ENCODE measurements at places on chromosomes 7 and 10.

DNA sequence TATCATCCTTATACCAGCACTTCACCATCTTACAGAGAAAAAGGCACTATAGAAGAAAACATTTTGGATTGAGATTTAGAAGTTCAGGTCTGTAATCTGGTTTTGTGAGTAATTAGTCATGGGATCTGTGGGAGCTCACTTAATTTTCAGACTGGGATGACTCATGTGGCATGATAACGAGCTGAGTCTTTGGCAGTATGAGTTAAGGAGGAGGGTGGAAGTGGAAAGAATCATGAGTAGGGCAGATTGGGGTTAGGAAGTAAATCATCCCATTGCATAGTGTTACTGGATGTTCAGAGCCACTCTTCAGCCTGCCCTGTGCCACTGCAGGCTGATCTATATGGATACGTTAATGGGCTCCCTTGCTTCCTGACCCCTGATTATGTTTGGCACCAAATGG lies 64.9 kb downstream of the ZNF92 start:
- no peak for DNase-seq

DNA sequence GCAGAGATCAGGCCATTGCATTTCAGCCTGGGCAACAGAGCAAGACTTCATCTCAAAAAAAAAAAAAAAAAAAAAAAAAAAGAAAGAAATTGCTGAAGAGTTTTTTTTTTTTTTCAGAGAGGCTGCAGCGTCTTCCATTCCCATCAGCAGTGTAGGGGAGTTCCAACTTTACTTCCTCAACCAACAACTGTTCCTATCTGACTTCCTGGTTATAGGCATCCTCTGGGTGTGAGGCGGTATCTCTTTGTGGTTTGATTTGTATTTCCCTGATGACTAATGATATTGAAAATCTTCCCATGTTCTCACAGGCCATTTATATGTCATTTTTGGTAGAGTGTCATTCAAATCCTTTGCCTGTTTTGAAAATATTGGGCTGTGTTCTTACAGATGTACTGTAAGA lies 40.2 kb downstream of the PRTFDC1 start:
- DNase-seq, result no peak

DNA sequence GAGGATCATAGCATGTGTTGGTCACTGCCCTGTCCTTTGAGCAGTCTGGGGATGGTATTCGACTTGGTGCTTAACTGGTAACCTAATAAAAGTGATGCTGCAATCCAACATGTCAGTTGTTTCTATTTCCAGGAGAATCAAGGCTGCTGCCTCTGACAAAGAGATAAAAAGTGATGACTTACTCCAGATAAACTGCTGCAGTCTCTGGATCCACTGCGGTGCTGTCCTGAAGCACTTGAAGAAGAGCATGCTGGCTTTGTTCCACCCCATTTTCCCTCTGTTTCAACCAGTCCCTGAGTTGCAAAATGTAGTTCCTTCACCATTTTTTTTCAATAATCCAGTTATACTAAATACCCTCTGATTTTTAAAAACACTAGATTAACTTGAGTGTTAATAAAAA lies 403.5 kb upstream of the ANKRD30A start:
- DNase-seq, result no peak

- DNase-seq, result no peak
Observed at GRCh38 chr10:93493162-93493561, 3.2 kb upstream of the CEP55 start.

GRCh38 chr7:23887660-23888059 lies 177.6 kb downstream of the STK31 start:
- no peak for DNase-seq

GRCh38 chr10:68301790-68302502 lies 29.9 kb upstream of the HNRNPH3 start:
- DNase-seq, result peak; percentile 52

DNA sequence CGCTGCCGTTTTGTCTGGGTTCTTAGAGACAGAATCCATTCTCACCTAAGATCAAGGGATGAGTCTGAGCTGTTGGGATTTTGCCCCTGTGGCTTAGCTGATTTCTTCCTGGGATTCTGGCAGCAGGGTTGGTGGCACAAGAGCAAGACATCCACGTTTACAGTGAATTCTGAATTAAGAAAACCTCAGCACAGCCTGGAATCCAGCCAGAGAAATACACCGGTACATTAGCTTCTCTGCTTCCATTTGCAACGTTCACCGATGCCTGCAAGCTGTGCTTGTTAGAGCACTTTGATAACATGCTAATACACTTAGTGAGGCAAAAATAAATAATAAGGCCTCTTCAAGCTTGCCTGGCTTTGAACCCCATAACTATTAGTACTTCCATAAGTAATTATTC lies 569.8 kb downstream of the CALN1 start:
- no peak for DNase-seq

GRCh38 chr10:77176232-77176631 lies 461.4 kb downstream of the KCNMA1 start:
- no peak for DNase-seq

GRCh38 chr10:61409157-61409556 lies 44.0 kb downstream of the TMEM26 start:
- no peak for DNase-seq

DNA sequence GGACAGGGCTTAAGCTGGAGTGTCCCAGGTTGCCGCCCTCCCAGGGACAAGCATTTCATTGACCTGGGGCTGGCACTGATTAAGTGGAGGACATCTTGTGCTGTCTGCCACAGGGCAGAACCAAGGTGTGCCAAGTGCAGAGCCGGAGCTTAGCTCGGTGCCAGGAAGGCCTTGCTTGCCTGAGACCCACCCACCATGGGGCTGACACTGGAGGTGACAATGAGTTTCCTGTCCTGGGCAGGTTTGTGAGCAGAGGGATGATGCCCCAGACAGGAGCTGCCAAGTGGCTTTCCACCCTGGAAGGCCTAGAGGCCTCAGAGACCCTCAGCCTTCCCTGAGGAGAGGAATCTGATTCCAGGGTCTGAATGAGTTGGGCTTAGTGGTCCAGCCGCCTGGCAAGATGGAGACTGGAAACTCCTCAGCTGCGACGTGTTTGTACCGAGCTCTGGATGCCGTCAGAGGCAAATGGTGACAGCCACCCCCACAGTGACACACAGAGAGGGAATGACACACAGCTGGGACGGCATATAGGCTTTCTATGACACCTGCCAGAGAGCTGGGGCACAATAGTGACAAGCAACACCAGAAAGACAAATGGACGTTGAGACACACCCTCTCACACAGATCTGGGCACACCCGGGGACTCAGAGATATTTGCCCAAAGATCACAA lies 2.6 kb downstream of the ADCYAP1R1 start:
- no peak for DNase-seq

DNA sequence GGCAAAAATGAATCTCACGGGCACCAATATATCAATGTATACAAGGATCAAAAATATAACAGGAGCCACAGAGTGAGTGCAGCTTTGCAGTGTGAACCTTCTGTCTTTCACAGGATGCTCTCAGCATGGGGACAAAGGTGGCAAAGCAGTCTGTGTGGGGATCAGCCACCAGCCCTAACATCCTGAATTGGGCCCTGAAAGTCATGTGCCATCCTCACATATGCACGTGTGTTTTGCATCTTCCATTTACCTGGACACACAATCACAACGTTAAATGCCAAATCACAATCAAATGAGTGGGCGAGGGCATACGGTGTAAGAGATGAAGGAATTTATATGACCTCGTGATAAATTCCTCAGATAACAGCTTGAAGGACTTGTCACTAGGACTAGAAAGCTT lies 6.5 kb downstream of the TAS2R16 start:
- no peak for DNase-seq

DNA sequence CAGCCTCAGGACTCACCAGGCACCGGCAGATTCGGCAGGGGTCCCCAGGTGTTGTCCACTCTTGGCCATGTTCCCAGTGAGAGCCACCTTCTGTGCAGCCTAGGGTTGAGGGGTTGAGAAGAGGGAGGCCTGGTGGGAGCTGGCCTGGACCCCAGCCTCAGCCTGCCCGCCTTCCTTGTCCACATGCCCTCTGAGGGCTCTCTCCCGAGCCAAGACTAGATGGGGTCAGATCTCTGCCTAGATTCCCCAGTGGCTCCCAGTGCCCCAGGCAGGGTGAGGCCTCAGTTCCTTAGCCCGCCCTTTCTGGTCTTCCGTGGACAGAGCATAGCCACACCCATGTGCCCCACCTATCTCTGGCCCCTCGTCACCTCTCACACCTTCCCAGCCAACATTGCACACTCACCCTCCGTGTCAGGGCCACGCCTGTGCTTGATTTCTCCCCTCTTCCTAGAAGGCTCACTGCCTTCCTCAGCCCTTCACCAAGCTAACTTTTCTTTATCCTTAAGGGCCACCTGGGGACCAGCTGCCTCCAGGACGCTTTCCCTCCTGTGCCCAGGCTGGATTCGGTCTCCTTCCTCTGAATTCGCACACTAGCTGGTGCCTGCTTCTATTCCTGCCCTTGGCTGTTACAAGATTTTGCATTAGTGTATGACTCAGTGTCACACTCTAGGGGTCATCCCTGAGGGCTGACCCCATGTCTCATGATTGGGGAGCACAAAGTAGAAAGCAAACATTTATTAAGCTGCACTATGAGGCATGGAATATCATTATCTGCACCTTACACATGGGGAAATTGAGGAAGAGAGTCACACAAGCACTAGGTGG lies 7.5 kb downstream of the KCP start:
- no peak for DNase-seq

GRCh38 chr10:113038183-113038582 lies 88.1 kb downstream of the TCF7L2 start:
- DNase-seq, result no peak

DNA sequence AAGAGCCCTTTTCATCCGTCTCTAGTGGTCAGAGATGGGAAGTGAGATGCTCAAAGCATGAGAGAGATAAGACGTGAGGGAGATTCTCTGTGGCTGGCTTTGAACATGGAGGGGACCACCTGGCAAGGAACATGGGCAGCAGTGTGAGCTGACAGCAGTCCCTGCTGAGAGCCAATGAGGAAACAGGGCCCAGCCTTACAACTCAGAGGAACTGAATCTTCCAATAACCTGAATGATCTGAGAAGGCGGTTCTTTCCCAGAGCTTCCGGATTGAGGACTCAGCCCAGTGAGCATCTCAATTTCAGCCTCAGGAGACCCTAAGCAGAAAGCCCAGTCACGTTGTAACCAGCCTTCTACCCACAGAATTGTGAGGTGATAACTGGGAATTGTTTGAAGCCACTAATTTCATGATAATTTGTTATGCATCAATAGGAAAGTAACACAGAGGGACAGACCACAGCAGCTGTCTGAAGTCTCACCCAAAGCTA lies 33.9 kb upstream of the IKZF1 start:
- DNase-seq, result peak; percentile 28

DNA sequence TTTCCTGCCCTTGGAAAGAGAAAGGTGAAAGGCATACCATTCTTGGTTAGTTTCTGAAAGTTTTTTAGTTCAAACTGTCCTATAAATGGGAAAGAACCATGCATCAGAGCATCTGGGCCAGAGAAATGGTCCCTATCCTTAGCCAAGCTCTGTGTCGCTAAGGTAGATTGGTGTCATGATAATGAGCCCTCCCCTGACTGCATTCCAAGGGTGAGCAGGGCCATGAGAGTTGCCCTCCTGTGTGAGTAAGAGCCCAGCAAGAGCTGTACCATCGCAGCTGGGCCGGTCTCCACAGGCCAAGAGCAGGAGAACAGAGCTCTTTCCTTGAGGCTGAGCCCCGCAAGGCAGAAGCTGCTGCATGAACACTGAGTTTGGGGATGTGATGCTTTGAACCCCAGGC lies 30.3 kb downstream of the GRB10 start:
- DNase-seq, result no peak

- DNase-seq, result no peak
Observed at GRCh38 chr7:123230603-123231002, 30.8 kb upstream of the SLC13A1 start.

- no peak for DNase-seq
Observed at GRCh38 chr7:95669513-95669912, 73.2 kb upstream of the PDK4 start.

DNA sequence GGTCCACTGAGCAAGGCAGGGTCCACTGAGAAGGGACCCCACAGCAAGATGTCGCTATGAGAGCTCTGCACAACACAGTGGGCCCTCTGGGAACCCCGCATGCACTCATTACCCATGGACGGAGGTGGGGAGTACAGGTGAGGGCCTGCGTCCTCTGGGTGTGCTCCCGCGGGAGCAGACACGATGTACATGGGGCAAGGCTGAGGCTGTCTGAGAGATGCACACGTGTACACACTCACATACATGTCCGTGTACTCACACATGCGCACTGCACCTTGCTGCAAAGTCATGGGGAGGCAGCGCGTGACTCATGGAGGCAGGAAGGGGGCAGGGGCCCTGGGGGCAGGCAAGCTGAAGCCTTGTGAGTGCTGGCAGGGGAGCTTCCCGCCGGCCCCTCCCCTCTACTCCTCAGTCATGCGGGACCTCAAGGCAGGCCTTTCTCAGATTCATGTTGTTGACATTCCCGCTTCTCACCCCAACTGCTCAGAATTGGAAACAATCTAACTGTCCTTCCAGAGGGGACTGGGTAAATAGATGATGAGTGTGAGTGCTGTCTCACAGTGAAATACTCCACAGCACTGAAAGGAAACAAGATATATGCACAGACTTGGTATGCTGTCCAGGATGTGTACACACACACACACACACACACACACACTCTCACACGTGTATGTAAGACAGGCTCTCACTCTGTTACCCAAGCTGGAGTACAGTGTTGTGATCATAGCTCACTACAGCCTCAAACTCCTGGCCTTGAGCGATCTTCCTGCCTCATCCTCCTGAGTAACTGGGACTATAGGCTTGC lies 40.0 kb downstream of the GOLGA7B start:
- DNase-seq, result no peak

GRCh38 chr10:62744136-62744535 lies 60.4 kb upstream of the ADO start:
- DNase-seq, result no peak

GRCh38 chr7:108263425-108263824 lies 133.3 kb upstream of the LAMB4 start:
- DNase-seq, result no peak

GRCh38 chr7:16880554-16880953 lies 1.2 kb downstream of the AGR3 start:
- DNase-seq, result no peak

DNA sequence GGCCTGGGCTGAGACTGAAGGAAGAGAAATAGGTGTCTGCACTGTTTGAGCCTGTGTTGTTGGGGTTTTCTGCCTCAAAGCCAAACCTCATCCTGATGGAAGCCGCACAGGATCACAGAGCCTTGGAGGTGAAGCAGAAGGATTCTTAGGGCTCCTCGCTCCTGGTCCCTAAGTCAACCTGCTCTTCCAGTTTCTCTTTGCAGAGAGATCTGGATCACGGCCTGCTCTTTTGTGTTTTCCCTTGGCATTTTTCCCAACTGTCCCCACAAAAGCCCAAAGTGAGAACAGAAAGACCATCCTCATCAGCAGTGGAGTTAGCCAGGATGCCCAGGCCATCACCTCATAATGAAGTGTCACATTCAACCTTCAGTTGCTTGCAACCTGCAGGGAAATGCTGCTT lies 20.3 kb upstream of the PPIA start:
- DNase-seq, result no peak

DNA sequence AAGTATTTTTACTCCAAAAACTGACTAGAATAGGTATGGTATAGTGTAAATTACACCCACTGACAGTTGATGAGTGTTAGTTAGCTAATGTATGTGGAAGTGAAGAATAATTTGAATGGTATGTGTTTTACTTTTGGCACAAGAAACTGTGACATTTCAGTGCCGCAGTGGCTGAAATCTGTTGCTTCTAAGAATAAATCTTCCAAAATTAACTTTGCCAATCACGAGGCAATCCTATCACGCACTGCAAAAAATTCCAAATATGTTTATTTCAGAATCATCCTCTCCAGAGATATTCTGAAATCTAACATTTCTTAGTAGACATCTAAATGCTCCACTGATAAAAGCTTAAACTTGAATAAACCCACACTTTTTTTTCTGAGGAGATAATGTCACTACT lies 61.2 kb downstream of the PCLO start:
- DNase-seq, result no peak

Data from natural killer cell (primary cell).